GM04503 (cell line): ENCODE measurements at places on chromosomes 1 and 21.

DNA sequence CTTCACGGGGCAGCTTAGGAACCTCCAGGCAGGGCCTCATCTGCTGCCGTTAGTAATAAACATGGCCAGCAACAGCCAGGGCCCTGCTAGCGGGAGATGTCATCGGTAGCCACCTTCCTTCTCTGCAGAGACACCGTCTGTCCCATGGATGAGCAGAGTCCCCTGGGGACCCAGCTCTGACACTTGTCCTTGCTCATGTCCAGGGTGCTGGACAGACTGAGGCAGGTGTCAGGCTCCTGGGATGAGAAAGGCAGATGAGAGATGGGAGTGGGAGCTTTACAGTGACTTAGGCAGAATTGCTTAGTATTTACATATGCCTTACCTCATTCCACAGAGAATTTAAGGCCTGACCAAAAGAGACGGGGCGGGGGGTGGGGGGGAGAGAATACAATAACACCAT is 25.0 kb downstream of the CAPN2 start:
- no peak for DNase-seq

- DNase-seq: no peak
Measured at GRCh38 chr1:145936247-145936646, 9.0 kb upstream of the RBM8A start.

DNA sequence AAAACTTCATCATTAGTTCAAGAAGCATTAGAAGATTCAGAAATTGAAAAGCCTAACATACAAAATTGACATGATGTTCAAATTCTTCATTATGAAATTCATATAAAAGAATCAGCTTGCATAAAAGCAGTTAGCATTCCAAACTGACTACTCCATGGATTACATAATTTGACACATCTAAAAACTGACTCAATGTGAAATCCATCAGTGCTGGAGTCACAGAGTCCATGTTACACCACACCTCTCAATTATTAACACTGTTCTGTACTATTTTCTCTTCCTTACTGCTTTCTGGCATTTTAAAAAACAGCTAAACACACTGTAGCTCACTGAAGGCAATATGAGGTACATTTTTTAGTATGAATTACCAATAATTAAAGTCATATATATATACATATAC is 28.0 kb downstream of the ARHGAP29 start:
- DNase-seq: peak; percentile 59

GRCh38 chr1:100791586-100791985 is 72.0 kb downstream of the VCAM1 start:
- DNase-seq: no peak

DNA sequence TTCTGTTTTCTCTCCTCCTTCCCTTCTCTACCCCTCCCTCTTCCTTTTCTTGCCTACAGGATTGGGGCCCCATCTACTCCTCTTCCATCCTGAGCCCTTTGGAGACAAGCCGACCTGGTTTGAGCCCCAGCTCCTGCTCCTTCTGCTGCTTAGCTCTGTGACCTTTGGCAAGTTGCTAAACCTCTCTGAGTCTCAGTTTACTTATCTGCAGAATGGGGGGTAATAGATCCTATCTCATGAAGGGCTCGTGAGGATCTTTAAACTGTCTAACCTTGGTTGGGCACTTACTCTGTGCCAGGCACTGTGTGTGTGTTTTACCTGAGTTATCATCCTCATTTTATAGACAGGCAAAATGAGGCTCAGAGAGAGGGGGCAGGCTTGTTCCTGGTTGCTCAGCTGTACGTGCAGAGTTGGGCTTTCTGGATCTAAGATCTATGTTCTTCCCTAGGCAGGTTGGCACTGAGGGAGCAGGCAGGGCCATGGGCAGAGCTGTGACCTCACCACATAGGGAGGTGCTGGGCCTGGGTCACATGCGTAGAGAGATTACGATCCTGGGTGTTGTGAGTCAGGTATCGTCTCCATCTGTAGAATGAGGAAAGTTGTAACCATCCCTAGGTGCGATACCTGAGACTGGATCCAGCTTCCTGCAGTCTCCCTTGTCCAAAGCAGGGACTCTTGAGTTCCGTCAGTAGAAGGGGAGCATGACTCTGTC is 58.5 kb downstream of the FOXO6 start:
- no peak for DNase-seq

DNA sequence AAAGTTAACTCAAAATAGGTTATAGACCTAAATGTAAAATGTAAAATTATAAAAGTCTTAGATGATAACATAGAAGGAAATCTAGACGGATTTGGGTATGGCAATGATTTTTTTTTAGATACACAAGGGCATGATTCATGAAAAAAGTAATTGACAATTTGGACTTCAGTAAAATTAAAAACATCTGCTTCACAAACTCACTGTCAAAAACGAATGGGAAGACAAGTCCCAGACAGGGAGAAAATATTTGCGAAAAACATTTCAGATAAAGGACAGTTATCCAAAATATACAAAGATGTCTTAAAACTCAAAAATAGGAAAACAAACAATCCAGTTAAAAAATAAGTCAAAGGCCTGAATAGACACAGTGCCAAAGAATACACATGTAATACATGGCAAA is 9.7 kb upstream of the PTGS2 start:
- no peak for DNase-seq
